ENCODE measurements at places on chromosomes 12 and 14.

DNA sequence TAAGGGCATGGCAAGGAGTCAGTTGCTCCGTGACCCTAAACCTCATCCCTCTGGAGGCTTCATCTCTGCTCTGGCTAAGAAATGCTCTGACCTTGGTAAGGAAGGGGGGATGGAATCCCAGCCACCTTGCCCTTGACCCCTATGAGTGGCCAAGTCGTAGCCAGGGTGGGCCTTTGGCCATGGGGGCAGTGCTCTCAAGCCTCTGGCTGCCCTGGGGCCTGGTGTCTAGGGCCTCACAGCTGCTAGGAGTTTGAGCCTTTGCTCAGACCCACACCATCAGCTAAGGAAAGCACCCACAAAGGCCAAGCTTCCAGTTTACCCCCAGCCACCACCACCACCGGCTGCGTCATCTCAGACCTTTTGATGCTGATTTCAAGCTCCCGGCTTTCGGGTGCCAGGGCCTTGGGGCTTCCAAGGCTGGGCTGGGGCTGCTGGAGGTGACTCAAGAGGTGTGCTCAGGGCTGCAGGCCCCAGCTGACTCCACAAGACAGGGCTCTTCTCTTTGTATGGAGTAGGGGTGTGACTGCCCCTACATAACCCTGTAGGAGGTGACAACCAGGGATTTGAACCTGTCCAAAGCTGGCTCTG lies 3.7 kb downstream of the ASB2 start:
- no peak for DNase-seq

- no peak for DNase-seq
Observed at GRCh38 chr14:44778604-44779003, 183.1 kb downstream of the KLHL28 start.

- DNase-seq, result no peak
Observed at GRCh38 chr12:52082026-52082668, 2.6 kb downstream of the SMIM41 start.

GRCh38 chr14:52272375-52272774 lies 4.9 kb downstream of the PTGDR start:
- no peak for DNase-seq

- no peak for DNase-seq
Observed at GRCh38 chr12:52473768-52474167, at the start of gene KRT6C. Gene KRT6C (minus strand): TSS chr12:52473805. CDS start chr12:52473737, 68 bp downstream.

GRCh38 chr14:23183479-23183878 lies at the start of gene SLC7A8:
Gene SLC7A8 (minus strand): TSS chr14:23183660. CDS start chr14:23182914, 746 bp downstream.
- no peak for DNase-seq

GRCh38 chr12:16159571-16159970 lies 117.9 kb downstream of the SLC15A5 start:
- DNase-seq, result no peak

DNA sequence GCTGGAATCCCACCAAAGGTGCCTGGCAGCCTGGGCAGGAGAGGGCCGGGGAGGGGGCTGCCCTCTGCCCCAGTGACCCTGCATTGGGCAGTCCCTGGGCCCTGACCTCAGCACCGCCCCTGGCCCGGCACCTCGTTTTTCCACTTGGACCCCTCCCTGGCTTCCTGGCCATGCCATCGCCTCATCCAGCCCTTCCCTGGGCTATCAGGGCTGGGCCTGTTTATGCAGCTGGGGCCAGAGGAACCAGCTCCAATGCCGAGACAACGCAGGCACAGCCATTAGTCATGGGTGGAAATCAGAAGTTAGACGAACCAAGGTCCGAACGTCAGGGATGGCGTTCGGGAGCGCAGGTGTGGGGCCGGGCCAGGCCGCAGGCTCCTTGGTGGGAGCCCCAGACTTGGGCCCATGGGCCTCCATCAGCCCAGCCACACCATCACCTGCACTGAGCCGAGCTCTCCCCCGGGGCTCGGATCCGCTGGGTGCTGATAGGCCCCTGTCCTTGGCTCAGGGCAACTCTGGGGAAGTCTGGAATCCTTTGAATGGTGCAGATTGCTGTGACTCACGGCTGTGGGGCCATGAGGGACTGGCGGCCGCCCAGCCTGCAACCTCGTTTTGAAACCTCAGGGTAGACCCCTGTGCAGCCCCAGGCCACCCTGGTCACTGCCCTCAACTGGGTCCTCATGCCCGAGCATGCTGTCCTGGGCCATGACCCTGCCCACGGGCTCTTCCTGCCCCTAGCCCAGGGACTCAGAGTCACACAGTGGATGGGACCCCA lies 169.4 kb downstream of the KIF26A start:
- no peak for DNase-seq

DNA sequence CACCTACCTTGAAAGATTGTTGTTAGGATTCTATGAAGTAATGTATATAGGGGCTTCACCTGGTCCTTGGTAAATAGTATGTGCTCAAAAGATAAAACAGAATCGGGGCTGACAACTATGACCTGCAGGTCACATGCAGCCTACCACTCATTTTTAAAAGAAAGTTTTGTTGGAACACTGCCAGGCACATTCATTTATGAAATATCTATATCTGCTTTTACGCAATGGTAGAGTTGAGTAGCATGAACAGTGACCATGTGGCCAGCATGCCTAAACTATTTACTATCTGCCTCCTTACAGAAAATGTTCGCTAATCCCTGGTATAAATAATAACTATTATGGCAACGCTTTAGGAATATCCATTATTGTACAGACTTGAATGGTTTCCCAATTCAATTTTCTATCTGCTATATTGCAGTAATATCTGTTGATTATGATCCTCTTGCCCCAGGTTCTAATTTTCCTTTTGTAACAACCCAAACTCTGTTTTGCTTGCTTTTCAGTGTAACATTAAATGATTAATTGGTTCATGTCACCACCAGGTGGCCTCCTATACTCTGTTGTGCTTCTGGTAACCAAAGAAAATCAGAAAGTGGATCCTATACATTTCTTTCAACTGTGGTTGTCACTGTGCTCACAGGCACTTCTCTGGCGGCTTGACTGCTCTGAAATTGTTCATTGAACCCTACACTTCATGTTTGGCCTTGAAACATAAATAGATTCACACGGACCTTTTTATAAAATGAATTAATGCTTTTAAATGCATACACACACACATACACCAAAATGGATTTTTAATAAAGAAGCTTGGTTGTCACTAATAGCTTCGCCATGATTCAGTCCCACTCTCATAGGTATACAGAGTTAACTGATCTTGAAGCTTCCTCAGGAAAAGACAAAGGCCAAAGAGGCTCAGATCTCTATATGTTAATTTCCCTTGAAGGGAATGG lies 227.7 kb upstream of the NPAS3 start:
- no peak for DNase-seq

DNA sequence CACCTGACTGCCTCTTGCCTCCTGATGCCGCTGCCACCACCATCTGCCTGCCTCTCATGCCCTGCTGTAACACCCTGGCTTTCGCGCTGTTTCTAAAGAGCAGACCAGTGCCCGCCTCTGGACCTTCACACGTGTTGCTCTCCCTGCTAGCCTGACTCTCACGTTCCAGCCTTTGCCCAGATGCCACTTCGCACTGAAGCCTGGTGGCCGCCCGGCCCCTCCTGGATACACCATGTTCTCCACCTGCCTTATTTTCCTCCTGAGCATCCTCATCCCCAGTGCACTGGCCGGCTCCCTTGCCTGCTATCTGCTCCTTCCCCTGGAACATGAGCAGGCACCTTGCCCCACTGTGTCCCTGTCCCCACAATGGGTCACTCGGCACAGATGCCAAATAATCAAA lies 146.5 kb downstream of the PIWIL1 start:
- no peak for DNase-seq

DNA sequence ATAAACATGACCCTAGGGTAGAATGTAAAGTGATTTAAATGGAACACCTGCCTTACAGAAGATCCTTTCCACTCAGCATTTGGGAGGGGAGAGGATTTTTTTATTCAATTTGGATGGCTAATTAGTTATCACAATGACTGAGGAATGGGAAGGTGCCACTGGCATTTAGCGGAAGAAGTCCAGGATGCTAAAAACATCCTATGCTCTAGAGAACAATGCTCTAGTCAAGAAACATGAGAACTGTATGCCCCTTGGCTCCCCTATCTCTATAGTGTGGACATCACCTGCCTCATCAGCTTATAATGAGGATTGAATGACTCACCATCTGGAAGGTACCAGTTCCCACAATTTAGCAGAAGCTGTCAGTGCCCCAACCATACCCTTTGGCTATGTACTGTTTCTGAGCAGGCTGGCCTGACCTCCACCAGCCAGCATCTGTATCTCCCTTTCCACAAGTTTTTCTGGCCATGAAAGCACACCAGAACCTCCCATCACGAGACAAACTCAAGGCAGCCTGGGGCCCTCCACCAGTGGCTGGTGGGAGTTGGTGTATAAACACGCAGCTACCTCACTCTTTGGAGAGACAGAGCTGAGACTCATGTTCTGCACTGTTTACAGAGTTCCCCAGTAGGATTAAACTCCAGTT lies 109.7 kb upstream of the VASH1 start:
- no peak for DNase-seq

- DNase-seq, result no peak
Observed at GRCh38 chr14:24911324-24912109, 138.4 kb downstream of the STXBP6 start.

GRCh38 chr14:104218361-104219180 lies 80.2 kb downstream of the KIF26A start:
- no peak for DNase-seq

DNA sequence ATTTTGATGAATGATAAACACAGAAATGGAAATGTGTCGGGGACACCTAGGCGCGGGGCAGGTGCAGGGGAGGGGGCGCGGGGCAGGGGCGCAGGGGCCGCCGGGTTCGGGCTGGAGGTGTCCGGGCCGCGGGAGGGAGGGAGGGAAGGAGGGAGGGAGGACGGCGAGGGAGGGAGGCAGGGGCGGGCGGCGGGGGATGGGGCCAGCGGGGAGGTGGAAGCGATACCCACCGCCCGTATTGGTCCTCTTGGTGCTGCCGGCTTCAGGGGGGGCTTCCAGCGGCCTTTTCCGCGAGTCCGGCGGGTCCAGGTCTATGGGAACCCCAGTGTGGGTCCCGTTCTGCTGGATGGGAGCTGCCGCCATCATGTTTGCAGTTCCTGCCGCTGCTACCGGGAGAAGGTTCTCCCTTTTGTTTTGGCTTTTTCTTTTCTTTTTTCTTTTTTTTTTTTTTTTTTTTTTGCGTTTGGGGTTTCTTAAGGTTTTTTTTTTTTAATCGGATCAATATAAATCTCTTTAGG lies 703 bp downstream of the NOVA1 start:
- no peak for DNase-seq

DNA sequence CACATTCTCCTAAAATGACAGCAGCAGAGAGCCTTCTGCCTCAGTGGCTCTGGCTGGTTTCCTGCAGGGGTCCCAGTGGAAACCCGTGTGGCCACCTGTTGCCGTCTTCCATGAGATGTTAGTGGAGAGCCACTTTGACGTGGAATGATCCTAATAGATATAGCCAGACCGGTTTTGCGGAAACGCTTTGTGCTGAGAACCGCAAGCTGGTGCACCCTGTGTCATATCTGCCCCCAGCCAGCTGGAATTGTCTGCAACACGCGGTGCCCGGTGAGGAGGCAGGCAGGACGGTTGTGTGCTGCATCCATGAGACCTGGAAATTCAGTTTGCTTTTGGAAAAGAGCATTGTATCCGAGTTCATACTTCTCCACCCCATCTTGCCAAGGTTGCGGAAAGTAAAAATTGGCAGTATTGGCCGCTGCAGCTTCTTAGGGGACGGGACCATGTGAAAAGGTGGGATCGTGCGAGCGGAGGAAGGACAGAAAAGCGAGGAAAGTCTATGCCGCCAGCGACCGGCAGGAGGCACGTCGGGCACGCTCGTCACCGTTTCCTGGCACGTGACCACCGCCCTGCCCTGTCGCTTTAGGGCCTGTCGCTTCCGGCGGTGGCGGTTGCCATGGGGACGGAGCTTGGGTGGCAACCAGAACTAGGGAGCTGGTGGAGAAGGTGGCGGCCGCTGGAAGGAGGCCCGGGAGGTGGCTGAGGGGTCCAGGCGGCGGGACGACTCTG lies at the start of gene CFAP251:
CFAP251 (plus strand) TSS at position 643 of the 729 bp plus-strand sequence. CDS start 2,714 bp downstream, outside the sequence.
- DNase-seq, result peak; percentile 92

DNA sequence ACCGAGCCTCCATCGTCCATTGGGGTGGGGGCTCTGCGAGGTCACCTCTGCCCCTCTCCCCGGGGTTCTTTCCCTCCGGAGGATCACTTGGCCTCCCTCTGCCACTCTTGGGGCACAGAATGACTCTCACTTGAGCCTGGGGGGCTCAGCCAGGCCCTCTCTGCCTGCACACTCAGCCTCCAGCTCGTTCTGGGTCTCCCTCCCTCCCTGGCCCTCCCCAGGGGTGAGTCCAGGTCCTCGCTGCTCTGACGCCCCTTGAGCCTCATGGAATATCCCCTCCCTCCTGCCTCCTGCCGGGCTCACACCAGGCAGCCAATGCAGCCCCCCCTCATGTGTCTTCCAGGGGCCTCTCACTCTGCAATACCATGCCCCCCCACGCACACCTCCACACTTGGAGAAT lies 17.7 kb upstream of the SFSWAP start:
- no peak for DNase-seq

- no peak for DNase-seq
Observed at GRCh38 chr14:89922031-89922907, 32.3 kb downstream of the EFCAB11 start.

DNA sequence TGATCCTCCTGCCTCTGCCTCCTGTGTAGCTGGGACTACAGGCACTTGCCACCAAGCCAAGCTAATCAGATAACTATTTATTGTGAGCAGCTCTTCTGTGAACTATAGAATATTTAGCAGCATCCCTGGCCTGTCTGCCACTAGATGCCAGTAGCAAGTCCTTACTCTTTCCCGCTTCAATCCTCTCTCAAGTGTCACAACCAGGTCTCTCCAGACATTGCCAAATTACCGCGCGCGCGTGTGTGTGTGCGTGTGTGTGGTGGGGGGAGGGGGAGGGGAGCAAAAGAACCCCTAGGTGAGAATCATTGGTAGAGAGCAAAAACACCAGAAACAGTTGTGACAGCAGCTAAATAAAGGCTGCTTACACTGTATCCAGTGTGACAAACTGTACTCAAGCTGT lies 49.9 kb downstream of the PPP2R5E start:
- DNase-seq, result no peak

DNA sequence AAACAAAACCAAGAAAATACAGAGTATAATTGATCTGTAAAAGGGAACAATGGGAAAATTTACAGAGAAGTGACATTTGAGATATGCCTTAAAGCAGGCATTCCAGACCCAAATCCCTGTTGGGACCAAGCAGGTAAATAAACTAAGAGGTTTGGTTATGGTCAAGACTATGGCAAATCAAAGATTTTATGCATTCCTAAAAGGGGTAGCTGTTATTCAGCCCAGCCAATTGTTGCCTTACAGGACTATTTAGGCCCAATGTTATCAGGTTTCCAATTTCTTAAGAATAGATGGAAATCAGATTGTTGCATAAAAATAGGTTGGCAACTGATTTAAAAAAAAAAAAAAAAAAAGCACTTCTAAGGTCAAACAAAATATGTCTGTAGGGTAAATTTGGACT lies 5.3 kb downstream of the DNAI7 start:
- no peak for DNase-seq

DNA sequence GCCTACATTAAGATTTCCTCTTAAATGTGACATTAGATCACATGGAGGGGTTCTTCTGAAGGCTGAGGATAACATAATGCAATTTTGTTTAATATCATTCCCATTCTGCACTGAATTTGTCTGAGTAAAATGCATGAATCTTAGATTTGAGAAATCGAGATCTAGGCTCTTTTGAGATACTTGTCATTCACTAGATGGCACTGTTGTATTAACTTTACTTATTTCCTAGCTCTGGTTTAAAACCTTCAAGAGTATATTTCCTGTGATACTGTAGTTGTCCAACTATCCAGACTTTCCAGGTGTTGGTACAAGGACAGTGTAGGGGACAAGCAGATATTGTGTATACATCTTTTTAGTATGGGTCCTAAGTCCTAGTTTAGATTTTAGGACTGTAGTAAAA lies 91.7 kb upstream of the SEL1L start:
- no peak for DNase-seq

- DNase-seq, result no peak
Observed at GRCh38 chr12:120224304-120225199, 23.6 kb upstream of the RPLP0 start.
